Right lung (tissue), 10 donors: ENCODE measurements at places on chromosomes 1 and 21. TPM values are rescaled to one million over a fixed set of nuclear protein-coding genes. Genes with fewer than 3 reads are reported as not detected.

- DNase-seq, result no peak
Measured at GRCh38 chr1:157247005-157247763, 109.0 kb upstream of the ETV3 start.

HYI gene
- 47.0 TPM for polyA plus RNA-seq

GRCh38 chr1:14253676-14254075, 344.8 kb upstream of the KAZN start:
- DNase-seq, result no peak

DAB1 gene
- 0.72 TPM for polyA plus RNA-seq

HMCN1 gene
- polyA plus RNA-seq, result 56.5 TPM

ZYG11A gene
- polyA plus RNA-seq, result 0.16 TPM

DNA sequence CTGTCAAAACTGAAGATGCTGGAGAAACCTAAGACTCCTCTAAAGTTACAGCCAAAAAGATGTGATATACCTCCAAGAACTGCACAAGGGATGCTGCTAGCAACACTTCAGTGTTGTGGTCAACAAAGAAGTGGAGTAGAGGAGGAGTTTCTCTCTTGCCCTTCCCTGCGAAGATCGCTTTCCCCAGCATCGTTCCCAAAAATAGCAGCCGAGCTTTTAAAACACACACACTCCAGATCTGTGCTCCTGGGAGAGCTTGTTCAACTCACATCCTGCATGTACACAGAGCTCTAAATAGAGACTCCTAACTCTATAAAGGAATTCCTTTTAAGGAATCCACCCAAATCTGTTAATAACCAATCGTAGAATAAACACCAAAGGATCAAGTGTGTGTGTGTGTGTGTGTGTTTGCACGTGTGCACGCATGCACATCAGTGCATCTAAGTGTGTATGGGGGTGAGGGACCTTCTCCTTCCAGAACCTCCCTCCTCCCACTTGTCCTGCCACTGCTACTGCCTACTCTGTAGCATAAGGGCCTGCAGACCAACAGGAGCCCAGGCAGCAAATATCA, 58.5 kb downstream of the PSMG1 start:
- no peak for DNase-seq

- no peak for DNase-seq
Measured at GRCh38 chr21:44532712-44533111, 7.3 kb downstream of the KRTAP10-1 start.

DNA sequence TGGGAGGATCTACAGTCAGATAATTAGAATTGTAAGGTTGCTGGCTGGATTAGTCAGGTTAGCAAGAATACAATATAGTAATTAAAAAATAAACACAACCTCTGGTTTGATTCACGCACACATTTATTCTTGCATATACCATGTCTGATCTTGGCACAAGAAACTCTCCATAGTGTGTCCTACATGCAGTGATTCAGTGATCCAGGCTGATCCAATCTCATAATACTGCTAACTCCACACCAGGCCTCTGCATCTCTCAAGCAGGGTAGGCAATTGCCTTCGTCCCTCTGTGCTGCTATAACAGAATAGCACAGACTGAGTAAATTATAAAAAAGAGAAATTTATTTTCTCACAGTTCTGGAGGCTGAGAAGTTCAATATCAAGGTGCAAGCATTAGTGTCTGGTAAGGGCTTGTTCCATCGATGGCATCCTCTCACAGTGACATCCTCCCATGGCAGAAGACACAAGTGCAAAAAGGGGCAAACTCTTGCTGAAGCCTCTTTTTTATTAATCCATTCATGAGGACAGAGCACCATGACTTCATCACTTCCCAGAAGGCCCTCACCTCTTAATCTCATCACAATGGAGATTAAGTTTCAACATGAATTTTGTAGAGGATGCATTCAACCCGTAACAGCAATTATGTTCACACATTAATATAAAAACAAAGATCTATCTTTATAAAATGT, 741.0 kb upstream of the NCAM2 start:
- DNase-seq, result no peak

ACTN2 gene
- polyA plus RNA-seq, result 3.2 TPM

- no peak for DNase-seq
Measured at GRCh38 chr1:206873603-206874188, 8.3 kb downstream of the IL20 start.

NOS1AP gene
- polyA plus RNA-seq, result 2.0 TPM

AMY1A gene
- polyA plus RNA-seq, result 0.15 TPM

DNA sequence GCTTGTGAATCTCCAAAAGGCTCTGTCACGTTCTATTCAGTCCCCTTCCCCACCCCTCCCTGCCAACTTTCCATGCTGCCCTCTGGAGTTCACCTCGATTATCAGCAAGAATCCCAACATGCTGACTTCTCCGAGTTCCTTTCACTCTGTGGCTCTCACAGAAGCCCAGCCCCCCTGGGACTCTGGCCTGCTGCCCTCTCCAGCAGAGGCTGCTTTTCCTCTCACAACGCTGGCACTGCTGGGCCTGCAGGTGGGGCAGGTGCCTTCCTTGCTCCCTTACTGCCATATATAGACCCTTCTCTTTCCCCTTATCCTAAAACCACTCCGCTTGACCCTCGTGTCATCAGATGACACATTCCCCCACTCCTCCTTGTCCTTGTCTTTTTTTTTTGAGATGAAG, 10.2 kb upstream of the RNF186 start:
- DNase-seq, result no peak

- no peak for DNase-seq
Measured at GRCh38 chr21:31284797-31285397, 59.2 kb downstream of the TIAM1 start.

- no peak for DNase-seq
Measured at GRCh38 chr1:77133731-77134358, 85.4 kb downstream of the PIGK start.

DNA sequence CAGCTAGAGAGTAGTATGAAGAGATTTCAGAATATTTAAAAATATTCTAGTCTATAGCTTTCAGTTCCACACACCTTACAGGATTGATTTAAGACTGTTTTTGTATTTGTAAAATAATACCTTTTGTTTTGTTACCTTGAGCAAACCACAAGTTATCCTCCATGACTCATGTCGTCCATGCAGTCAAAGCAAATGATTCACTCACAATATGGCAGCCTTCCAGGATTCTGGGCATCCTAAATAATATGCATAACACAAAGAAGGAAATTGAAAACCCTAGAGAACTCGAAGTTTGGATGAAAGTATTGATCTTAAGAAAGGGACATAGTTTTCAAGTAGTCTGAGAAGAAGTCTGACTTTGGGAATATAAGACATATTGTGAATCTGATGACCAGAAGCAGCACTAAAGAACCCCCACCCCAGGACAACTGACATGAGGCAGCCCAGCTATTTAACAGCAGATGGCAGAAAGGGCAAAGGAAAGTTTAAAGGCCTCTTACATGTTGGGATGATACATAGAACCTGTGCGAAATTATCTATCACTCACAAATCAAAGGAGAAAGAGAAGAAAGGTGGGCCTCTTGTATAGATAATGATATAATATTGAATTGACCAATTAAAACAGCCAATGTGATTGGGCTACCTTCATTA, 857.9 kb downstream of the BRINP3 start:
- no peak for DNase-seq

DNA sequence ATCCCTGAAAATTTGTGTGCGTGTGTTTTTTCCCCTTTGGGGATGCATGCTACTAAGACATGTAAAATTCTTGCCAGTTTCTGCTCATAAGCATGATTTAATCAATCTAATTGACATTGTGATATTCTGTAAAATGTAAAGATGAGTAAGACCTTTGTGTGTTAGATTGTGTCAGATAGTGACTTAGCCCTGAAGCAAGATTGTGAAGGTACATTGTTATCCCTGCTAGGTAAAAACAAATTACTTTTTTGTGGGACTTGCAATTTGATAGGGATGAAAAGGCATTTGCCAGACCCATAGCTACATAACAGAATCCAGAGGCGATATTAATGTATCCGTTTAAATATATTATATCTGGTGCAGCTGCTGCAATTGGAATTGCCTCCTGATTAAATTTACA, 338.0 kb downstream of the RWDD3 start:
- DNase-seq, result no peak

DNA sequence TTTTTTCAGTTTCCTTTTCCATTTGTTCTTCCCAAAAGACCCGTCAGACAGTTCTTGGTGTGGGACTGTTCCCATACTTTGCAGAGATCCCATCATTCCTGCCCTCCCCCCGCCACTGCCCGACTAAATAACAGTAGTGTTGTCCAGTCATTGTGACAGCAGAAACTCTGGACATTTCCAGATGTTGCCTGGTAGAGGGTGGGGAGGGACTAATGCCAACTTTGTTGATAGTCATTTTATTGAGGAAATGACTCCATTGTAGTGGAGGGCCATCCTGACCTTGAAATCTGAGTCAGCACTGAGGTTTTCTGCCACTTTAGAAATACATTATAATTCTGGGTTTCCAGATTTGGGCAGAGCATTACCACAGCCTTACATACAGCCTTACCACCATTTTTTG, 85.4 kb downstream of the CEP350 start:
- no peak for DNase-seq

TIE1 gene
- polyA plus RNA-seq, result 74.8 TPM
